Astrocyte (in vitro differentiated cells and primary cell): ENCODE measurements at places on chromosomes 4 and X. TPM values are rescaled to one million over a fixed set of nuclear protein-coding genes. Genes with fewer than 3 reads are reported as not detected.

Gene ACE2
- not detected in 2 replicates for total RNA-seq

Gene ERCC6L
- total RNA-seq, result 0.55 and 1.0 TPM in 2 replicates

GRCh38 chr4:121555315-121556107 is 141.3 kb downstream of the ANXA5 start:
- peaks cover 2% of the 10 kb centered on the region for H3K27me3 ChIP-seq
- DNase-seq, result no peak
- no peaks in the 10 kb centered on the region for H3K4me1 ChIP-seq
- H3K36me3 ChIP-seq, result no peaks in the 10 kb centered on the region
- H3K4me3 ChIP-seq, result no peak overlapping the region

DNA sequence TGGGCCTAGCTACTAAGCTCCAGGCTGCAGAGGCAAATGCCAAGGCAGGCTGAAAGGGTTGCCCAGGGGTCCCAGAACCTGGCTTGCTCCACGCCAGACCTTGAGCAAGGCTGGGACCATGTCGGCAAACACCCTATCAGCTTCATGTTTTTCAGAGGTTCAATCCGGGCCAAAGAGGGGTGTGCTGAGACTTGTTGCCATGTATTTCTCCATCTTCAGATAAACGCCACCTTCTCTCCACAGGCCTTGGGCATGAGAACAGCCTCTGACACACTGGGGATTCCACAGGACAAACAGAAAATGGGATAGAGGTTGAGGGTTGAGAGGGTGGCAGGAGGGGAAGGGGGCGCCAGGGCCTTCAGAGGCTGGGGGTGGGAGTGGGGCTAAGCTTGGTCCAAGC is 8.6 kb downstream of the PJA1 start:
- no peaks in the 10 kb centered on the region for H3K27me3 ChIP-seq
- H3K27ac ChIP-seq, result no peak overlapping the region
- H3K4me1 ChIP-seq, result peaks cover 7% of the 10 kb centered on the region
- no peak overlapping the region for H3K4me3 ChIP-seq

DNA sequence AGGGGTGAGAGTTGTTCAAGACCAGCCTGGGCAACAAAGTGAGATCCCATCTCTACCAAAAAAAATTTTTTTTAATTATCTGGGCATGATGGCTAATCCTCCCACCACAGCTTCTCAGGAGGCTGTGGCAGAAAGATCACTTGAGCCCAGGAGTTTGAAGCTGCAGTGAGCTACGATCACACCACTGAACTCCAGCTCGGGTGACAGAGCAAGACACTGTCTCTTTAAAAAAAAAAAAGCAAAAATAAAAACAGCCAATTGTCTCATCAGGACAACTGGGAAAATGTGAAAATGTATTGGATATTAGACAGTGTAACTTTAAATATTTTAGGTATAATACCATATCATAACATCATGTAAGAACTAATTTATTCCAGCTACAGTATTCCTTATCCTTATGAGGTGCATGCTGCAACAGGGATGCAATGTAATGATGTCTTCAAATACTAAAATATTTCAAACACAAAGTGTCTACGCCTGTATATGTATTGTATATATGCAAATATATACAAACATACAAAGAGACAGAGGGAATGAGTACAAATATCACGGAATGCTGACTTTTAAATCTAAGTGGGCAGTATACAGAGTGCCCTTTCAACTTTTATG is 17.2 kb downstream of the FAM13A start:
- H3K4me3 ChIP-seq, result no peak overlapping the region
- no peak overlapping the region for H3K27ac ChIP-seq
- H3K36me3 ChIP-seq, result no peaks in the 10 kb centered on the region
- DNase-seq, result no peak

DNA sequence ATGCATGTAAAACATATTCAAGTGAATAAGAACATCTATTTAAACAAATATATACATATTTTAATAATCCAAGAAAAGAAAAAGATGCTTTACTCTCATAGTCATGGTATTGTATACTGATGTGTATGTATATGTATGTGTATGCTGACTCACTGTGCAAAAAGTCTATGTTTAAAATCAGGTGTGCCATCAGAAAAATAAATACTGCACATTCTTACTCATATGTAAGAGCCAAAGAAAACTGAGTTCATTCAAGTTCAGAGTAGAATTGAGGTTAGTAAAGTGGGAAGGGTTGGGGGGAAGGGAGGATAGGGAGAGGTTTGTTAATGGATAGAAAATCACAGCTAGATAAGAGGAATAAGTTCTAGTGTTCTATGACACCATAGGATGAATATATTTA is 403.9 kb upstream of the SMIM31 start:
- no peaks in the 10 kb centered on the region for H3K4me1 ChIP-seq
- H3K27me3 ChIP-seq, result no peaks in the 10 kb centered on the region
- H3K4me3 ChIP-seq, result no peak overlapping the region

DNA sequence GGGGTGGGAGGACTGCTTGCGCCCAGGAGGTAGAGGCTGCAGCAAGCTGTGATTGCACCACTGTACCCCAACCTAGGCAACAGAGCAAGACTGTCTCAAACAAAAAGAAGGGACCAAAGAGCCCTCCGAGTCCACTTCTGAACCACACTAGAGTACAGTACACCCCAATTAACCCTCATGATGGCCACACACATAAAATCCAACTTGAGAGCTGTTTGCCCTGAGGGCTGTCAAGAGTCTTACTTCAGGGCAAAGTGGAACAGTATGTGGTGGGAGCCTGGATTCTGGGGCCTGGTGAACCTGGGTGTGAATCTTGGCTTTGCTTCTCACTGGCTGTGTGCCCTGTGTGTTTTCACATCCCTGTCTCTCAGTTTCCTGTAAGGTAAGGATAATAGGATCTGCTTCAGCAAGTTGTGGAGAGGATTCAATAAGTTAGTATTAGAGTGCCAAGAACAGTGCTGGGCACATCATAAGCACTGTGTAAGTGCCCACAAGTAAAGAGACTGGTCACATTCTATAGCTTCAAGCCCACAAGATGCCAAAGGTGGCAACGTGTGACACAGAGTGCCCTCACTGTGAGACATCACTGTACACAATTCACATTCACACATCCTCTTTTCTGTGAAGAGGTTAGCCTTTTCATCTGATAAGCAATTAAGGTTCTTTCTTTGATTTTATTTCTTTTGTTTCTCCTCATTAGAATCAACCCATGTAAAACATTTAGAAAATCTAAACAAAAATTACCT is 52.1 kb downstream of the LEF1 start:
- peaks cover 4% of the 10 kb centered on the region for H3K4me1 ChIP-seq
- no peaks in the 10 kb centered on the region for H3K27me3 ChIP-seq
- H3K27ac ChIP-seq, result no peak overlapping the region
- no peaks in the 10 kb centered on the region for H3K36me3 ChIP-seq
- no peak overlapping the region for H3K4me3 ChIP-seq
